ENCODE measurements at places on chromosomes 4 and X.

GRCh38 chr4:141999446-142000143 lies 363.2 kb downstream of the IL15 start:
- no peak for DNase-seq

GRCh38 chrX:75156531-75156945 lies 455 bp upstream of the ABCB7 start:
- DNase-seq: no peak

DNA sequence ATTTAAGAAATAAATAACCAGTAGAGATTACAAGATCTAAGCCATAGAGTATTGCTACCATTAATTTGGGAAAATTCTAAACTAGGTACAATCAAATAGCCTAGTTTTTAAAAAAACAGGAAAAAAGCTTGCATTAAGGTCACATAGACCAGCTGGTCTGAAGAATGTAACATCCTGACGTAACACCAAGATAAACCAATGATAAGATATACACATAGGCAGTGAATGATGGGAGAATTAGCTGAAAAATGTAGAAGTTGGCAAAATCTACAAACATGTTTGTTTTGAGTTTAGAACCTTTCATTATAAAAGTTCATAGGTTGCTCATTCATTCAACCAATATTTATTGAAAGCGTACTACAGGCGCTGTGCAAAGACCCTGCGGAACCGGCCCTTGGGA lies 120.0 kb downstream of the SH3RF1 start:
- no peak for DNase-seq

DNA sequence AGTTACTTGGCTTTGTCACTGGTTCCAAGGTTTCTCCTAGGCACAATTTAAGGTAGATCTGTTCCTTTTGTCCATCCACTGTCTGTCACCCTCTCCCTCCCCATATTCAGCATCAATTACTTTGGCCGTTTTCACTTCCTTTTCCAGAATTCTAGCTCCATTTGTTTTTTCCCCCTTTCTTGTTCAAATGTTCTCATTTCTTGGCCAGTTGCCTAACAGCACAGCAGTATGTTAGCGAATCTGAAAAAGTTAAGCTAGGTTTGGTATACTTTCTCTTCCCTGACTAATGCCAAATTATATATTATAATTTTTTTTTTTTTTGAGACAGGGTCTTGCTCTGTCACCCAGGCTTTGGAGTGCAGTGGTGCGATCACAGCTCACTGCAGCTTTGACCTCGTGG lies 409.1 kb upstream of the TEX13C start:
- no peak for DNase-seq

DNA sequence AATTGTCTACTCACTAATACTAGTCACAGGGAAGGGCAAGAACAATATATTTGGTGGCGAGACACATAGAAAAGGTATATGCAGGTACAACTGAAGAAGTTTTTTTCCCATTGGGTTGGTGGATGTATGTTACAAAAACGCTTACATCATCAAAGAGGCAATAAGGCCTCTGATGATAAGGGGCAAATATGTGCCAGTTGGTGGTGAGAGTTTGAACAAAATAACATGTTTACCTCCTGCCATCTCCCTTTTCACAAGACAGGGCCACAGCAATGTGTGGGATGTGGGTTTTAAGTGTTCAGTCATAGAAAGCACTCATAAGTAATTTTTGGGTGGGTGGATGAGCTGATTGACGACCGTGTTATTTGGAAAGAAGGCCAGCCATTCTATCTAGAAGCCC lies 41.7 kb downstream of the PAGE2 start:
- no peak for DNase-seq

GRCh38 chr4:185640811-185641675 lies 105.7 kb upstream of the PDLIM3 start:
- DNase-seq: no peak

DNA sequence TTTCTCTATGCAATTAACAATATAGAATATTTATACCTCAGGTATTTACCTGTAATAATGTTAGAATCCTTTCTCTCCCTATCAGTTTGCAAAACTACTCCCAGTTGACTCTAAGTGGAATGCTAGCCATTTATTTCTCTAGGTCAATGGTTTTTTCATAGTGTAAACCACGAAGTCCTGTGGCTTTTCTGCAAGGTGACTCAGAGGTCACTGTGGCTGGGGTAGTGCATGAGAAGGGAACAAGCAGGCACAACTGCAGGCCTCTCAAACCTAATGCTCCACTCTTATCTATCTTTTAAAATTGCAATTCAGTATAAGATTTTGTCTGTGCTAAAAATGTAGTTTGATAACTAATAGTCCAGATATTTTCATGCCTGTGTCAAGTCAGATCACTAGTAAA lies 159.4 kb downstream of the ANTXR2 start:
- no peak for DNase-seq

DNA sequence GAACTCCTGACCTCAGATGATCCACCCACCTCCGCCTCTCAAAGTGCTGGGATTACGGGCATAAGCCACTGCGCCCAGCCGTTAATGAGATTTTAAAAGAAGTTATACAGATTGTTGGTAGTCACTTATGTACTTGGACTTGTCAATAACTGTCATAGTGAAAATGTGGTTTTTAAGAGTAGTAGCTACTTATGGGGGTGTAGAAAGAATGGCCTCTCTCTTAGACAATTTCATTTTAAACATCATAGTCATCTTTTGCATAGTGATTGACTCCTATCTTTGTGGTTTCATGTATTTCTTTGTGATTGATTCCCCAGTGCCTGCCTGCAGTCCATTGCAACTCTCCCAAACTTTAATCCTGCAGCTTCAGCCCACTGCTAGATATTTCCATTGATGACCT lies 17.4 kb downstream of the FAM199X start:
- no peak for DNase-seq

- no peak for DNase-seq
Measured at GRCh38 chr4:165324236-165324917, 3.1 kb upstream of the MSMO1 start.
